ENCODE measurements at places on chromosomes 16 and 17.

DNA sequence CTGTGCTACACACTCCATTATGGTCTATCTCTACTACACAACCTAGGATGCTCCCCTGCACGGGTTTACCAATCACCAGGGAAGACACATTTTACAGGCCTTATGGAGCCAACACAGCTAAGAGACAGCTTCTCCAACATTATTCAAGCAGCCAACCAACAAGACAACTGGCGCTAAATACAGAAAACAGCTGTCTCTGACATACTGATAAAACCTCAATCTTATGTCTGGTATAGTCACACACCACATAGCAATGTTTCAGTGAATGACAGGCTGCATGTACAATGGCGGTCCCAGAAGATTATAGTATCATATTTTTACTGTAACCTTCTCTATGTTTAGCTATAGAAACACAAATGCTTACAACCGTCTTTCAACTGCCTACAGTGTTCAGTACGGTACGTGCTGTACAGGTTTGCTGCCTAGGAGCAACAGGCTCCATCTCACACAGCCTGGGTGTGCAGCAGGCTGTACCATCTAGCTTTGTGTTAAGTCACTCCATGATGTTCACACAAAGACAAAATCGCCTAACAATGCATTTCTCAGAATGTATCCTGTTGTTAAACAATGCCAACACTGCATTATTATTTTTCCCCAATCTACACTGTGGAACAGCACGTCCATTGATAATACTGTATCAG lies 10.9 kb downstream of the USP22 start:
- DNase-seq = no peak

DNA sequence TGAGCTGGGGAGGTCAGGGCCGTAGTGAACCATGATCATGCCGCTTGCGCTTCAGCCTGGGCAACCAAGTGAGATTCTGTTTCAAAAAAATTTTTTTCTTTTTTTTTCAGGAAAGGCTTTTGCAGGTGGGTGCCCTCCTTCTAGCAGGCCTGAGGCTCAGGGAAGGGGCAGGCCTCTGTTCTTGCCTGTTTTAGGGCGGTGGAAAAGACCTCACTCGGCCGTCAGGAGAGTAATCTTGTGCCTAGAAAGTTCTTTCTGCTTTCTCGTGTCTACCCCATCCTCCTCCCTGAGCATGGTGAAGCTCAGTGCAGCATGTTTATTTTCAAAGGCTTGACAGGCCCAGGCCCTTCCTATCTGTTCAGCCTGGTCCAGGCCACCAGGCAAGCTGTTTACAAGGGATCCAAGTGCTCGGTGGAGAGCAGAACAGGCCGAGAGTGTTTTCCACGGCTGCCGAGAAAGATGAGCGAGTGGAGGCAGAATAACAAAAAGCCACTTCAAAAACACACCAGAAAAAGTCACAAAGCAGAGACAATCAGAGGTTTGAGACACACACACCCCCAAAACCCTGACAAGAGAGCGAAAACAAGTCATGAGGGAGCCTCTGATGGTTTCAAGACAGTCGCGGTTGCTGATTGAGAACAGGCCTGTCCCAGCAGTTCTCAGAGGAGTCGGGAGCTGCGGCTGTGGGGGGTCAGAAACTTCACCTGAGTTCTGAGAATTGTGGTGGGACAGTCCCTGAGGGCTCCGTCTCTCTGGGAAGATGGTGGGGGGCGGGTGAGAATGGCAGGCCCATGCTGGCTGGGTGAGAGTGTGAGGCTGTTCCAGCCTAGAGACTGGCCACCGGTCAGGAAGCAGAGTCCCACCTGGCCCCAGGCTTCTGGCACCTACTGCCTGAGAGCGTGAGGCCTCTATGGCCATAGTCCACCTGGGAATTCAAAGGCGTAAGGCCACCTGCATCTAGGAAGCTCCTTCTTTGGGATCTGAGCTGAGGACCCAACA lies 37.5 kb upstream of the CCR7 start:
- no peak for DNase-seq

DNA sequence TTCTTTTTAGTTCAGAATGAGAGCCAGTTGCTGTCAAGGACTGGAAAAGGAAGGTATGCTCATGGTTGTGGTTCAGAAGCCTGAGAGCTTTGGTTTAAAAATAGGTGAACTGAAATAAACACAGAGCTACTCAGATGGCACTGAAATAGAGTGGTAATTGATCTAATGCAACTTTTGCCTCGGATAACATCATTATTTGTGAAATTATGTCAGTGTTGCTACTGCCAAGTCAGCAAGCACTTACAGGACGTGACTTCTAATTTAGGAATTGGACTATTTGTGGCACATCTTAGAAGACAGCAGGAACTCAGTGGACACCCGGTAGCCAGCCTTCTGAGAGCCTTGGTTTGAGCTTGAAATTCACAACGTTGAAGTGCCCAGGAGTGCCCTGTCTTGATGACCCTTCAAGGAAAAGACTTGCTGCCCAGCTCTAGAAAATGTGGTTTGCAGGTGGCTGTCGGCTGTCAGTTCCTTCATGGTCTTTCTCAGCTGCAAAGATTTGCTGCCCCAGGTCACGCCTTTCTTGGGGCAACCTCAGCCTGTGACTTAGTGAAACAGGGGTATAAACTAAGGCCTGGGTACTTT lies 42.0 kb upstream of the XYLT1 start:
- no peak for DNase-seq

- no peak for DNase-seq
Measured at GRCh38 chr17:36665417-36665816, 64.0 kb downstream of the MRM1 start.

GRCh38 chr17:83109386-83109785 lies 30.0 kb downstream of the METRNL start:
- no peak for DNase-seq

All from B cell (primary cell).